ENCODE measurements at places on chromosomes 3 and 15.

DNA sequence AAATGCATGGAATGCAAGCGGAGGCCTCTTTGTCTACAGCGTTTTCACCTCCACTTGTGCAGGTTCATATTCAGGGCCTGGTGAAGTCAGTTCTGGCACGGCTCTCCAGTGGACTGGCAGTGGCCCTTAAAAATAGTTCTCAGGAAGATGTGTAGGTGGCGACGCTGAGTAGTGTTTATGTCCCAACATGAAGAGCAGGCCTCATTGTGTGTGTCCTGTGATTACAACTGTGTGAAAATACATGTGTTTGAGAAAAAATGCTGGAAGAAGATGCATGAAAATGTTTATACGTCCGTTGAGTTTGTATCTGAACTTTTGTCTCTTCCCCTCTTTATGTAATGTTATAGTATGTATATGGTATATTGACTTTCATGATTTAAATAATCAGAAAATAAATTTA lies 7.2 kb downstream of the LIPC start:
- DNase-seq = no peak

- DNase-seq = no peak
Observed at GRCh38 chr3:155465664-155466063, 172.2 kb upstream of the STRIT1 start.

DNA sequence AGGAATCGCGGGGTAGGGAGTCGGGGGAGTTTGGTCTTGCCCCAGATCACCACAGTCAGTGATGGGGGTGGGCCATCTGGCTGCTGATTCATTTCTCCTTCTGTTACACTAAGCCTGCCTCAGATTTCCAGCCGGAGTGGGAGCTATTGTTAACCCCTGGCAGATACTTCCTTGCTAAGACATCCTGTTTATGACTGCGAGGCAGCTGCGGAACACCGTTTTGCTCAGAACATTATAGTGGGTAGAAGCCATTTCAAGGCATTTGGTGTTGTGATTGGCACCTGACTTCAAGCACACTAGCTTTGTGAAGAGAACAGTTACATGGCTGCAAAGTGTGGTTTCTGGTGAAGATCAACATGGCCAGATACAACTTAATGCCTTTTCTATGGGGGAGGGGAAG lies 73.8 kb downstream of the FLNB start:
- peak; percentile 74 for DNase-seq

- DNase-seq = no peak
Observed at GRCh38 chr3:32041316-32041715, 59.8 kb downstream of the ZNF860 start.

GRCh38 chr15:41944313-41944940 lies 27.9 kb downstream of the EHD4 start:
- no peak for DNase-seq

DNA sequence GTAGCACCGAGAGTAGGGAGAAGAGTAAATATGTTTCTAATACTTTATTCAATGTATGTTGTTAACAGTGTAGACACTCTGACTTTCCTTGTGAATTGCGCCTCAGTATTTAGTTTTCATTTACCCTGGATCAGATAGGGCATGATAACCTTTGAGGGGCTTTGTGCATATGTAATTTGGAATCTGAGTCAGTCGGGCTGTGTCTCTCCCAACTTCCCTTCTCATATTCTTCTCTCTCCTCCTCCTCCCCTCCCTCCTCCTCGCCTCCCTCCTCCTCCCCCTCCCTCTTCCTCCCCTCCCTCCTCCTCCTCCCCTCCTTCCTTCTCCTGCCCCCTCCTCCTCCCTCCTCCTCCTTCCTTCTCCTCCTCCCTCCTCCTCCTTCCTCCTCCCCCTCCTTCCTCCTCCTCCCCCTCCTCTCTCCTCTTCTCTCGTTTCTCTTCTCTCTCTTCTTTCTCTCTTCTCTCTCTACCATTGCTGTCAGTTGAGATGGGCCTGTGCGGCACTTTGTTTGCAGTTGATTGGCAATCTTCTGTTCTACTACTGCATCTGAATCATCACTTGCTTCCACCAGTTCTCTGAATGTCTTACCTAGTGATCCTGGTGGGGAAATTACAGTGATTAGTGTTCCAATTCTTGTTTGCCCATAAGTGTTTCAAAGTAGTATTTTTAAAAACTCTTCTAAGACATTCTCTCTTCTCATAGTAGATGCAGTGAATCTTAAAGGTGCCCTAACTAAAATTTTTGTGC lies 162.3 kb downstream of the PGPEP1L start:
- DNase-seq = no peak

DNA sequence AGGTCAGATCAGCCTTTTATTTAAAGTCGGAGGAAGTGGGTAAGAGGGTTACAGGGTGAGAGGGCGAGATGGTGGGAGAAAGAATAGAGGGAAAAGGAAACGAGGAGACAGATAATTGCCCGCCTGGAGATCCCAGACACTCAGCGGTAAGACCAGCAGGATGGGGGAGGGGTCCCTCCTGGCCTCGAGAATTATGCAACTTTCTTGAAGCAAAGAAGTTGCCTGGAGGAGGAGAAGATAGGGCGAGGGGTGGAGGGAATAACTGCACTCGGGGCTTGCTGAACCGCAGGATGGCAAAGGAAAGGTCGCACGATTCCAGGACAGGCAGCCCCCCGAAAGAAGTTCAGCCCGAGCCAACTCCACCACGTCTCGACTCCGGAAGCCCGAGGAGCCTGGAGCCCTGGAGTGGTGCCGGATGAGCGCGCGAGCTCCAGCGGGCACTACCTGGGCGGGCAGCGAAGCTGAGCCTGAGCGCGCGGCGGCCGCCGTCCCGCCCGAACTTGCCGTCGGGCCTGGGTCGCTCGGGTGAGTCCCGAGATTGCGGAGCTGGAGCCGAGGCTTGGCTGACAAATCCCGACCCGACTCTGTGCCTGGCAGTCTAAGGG lies 402 bp downstream of the WWTR1 start:
- DNase-seq = no peak

- DNase-seq = no peak
Observed at GRCh38 chr3:196670339-196670738, 30.8 kb downstream of the NRROS start.

DNA sequence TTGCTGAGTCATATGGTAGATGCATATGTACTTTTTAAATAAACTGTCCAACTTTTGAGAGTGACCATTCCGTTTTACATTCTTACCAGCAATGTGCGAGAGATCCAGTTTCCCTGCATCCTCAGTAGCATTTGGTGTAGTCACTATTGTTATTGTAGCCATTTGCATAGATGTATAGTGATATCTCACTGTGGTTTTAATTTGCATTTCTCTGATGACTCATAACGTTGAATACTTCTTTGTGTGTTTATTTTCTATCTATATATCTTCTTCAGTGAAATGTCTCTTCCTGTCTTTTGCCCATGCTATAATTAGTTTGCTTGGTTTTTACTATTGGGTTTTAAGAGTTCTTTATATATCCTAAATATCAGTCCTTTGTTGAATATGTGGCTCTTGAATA lies 255.7 kb upstream of the GRM7 start:
- DNase-seq = no peak

DNA sequence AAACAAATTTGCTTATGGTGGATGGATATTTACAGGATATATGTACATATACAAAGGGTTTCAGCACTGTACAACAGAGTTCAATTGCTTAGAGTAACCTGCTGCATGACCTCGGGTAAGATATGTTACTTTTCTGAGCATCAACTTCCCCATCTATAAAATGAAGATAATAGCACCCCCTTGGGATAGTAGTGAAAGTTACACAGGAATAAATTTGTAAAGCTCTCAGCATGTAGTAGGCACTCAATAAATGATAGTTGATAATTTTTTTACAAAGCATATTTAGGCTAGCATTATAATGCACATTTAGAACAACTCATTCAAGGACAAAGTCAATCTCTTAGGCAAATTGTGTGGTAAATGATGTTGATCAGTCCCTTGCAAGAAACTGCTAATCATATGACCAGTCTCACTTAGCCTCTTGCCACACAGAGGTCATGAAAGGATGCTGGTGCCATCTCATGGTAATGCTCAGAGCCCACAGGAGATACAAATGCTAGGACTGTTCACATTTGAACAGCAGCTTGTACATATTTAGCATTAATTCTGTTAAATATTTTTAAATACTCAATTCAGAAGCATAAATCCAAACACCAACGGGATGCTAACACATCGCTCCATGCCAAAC lies 123.9 kb downstream of the MAGI1 start:
- no peak for DNase-seq

- no peak for DNase-seq
Observed at GRCh38 chr3:137787529-137787928, 23.4 kb downstream of the SOX14 start.

DNA sequence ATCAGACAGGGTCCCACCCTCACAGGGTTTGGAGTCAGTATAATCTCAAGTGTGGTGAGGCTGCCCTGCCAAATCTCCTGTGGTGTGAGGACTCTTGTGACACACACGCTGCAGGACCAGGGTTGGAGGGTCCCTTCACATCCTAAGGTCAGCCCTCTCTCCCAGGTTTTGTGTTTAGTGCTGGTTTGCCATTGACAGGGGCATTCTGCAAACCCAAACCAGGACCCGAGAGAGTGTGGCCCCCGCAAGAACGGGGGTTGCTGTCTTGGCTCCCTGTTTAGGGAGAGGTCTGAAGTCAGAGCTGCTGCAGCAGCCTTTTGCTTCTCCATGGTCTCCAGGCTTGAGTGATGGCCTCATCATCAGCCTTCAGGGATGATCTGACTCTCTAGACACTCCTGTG lies 14.7 kb downstream of the FAM107A start:
- DNase-seq = no peak

GRCh38 chr15:77508541-77509243 lies 88.0 kb downstream of the HMG20A start:
- no peak for DNase-seq

DNA sequence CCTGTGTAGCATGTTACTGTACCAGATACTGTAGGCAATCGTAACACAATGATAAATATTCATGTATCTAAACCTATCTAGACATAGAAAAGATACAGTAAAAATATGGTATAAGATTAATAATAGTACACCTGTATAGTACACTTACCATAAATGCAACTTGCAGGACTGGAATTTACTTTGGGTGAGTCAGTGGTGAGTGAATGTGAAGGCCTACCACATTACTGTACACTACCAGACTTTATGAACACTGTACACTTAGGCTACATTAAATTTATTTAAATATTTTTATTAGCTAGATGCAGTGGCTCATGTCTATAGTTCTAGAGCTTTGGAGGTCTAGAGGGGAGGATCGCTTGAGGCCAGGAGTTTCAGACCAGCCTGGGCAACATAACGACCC lies 186.6 kb upstream of the ROPN1 start:
- DNase-seq = no peak

DNA sequence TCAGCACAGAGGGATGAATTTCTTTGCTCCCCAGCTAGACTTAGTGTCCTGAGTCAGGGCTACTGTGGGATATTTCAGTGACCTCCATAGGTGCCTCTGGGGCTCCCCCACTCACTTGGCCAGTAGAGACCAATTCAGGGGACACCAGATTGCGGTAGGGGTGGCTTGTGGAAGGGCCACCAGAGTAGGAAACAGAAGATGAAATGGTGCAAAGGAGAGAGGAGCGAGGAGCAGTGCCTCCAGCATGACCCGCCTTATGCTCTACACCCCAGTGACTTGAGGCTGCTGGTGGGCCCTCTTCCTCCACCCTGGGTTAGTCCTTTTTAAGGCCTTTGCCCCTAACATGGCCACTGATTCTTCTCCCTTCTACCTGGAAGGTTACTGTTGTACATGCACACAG lies 2.5 kb downstream of the AEN start:
- no peak for DNase-seq

- DNase-seq = no peak
Observed at GRCh38 chr3:55487381-55488241, 505 bp upstream of the WNT5A start.

DNA sequence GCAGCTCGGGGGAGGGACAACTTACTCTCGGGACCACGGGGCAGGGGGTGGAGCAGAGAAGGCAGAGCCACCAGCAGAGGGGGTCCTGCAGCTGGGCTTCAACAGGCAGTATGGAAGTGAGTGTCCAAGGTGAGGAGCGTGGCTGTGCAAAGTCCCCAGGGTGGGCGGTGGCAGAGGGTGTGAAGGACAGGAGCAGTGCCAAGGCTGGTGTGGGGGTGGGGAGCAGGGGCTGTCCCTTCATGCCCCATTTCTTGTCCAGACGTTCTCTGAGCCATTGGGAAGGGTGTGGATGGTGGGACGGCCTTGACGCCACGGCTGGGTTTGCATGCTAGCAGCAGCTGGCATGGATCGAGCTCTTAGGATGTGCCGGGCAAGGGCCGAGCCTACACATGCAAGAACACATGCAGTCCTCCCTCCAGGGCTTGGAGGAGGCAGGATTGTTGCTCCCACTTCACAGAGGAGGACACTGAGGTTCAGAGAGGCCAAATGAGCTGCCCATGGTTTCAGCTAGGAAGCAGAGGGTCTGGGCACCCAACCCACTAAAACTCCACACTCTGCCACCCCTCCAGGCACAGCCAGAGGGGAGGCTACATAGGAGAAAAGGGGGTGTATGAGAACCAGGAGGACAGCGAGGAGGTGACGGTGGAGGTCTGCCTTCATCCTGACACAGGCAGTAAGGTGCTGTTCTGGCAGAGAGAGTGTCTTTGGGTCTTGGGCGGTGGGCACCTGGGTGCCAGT lies 93.6 kb downstream of the TBC1D2B start:
- DNase-seq = no peak

GRCh38 chr15:78239811-78240210 lies 5.4 kb upstream of the ACSBG1 start:
- DNase-seq = no peak

- DNase-seq = no peak
Observed at GRCh38 chr3:191301782-191302411, 27.3 kb upstream of the CCDC50 start.

DNA sequence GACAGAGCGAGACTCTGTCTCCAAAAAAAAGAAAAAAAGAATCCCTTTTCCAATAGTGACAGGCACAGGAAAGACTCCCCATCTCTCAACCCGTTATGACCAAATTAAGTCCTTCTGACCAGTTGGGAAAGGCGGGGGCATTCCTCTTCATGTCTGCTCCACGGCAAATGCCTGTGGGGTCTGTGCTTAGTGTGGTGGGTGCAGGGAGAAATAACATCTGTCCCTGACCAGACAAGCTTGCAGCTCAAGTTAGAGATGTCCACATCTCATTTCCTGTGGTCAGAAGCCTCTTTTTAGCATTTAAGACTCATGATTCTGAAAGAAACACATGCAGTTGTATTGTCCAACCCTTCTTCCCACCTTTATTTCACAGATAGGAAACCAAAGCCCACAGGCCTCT lies 16.2 kb downstream of the PLA1A start:
- no peak for DNase-seq

- no peak for DNase-seq
Observed at GRCh38 chr15:63560741-63561448, 36.3 kb upstream of the FBXL22 start.

- no peak for DNase-seq
Observed at GRCh38 chr3:74403307-74403706, 211.2 kb downstream of the CNTN3 start.

DNA sequence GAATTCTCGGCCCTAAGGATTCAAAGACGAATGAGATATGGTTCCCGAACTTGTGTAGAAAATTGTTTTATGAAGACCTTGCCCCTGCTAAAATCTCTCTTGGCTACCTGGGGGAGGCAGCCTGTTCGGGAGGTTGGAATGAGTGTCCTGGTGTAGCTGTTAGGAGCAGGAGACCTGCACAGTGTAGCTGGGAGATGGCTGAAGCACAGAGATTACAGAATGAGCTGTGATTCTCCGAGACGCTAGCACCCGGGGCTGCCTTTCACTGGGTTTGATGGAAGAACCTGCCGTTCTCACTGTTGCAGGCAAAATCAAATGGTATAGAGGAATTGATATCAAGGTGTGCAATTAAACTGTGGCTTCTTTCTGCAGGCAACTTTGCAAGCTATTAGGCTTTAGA lies 68.0 kb downstream of the TRAK1 start:
- DNase-seq = no peak

Data from thymus (tissue), 14 donors.